ENCODE measurements at places on chromosomes 16 and 17.
A peak's percentile ranks its signal among the peaks of the same experiment; 100 is the strongest.

GRCh38 chr17:81142301-81143199 lies 22.8 kb upstream of the PVALEF start:
- DNase-seq, result peak; percentile 75

DNA sequence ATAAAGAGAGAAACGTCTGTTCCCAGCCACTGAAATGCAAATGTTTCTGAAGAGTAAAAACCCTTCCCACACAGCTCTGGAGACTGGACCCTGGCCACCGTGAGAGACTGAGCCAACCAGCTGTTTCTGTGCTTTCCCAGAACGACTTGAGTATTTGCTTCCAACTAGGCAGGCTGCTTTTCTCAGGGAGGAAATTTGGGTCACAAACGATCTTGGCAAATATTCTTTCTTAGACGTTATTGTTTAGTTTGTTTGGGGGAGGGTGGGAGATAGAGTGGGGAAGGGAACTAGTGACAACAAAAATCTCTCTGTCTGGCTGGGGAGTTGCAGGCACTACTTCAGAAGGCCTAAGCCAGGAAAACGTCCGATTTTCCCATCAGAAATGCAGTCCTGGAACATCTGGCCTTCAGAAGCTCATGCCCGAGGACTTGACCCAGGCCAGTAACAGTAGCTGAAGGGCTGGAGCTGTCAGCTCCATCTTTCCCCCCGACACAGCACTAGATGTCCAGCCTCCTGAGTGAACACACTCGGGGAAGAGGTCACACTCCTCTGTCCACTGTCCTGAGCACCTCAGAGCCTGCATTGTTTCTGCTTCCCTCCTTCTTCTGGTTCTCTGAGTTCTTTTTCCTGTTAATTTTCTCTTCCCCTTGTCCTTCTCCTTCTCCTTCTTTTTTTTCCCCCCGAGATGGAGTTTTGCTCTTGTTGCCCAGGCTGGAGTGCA lies 4.0 kb downstream of the CCDC92B start:
- DNase-seq, result no peak

DNA sequence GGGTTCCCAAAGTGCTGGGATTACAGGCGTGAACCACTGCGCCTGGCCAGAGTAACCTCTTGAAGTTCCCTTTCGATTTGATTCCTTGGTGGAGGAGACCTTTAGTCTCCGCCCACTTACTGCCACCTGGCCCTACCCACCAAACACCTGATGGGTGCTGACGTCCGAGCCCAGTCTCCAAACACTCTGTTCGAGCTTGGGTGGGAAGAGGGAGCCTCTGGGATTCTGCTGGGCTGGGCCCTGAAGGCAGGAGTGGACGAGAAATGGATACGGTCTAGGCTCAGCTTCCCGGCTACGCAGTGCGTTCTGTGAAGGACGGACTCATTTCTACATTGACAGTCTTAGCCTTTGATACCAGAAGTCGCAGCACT lies 870 bp upstream of the ITGA3 start:
- DNase-seq, result peak; percentile 84

DNA sequence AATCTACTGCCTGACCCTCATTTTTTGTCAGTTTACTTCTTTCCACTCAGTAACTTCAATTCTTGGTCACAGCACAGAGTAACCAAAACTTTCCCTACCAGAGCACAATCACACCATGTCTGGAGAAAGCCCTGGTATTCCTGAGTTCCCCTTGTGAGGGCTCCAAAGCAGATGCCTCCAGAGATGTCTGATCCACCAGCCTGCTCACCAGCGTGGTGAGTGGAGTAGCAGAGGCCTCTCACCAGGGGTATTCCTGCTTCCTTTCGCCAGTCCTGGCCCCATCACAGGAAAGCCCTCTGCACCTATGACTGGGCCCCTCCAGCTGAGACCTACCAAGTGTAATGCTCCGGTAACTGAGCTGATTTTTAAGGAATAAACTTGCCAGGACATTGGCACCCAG lies 205.4 kb upstream of the HS3ST3A1 start:
- no peak for DNase-seq

- DNase-seq, result no peak
Observed at GRCh38 chr16:58652741-58653140, 23.1 kb upstream of the CNOT1 start.

DNA sequence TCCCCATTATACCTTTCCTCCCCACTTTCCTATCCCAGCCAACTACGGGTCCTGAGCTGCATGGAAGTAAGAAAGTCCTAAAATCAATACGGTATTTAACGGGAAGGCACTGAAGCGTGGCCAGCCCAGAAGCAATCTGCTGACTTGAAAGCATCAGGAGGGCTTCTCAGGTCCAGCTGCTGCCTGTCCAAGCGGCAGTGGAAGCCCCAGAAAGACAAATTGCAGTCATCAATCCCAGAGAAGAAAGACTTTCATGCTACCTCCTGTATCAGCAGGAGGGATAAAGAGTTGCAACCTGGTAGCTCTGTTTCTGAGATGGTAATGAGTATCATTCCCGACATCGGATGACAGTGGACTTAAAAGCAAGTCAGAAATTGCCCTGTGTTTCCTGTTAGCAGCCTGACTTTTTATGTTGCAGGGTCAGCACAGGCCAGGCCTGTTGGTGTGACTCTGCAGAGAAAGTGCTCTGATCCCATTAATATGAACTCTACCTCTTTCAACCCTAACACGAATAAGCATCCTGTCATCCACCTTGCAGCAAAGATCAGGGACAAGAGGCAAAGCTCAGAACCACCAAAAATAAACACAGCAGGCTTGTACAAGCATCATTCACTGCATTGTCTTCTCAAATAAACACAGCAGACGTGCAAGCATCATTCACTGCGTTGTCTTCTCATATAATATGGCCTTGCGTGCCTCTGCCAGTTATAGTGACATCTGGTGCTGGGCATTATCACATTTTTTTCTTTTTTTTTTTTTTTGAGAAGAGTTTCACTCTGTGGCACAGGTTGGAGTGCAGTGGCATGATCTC lies 358.6 kb upstream of the CDH11 start:
- no peak for DNase-seq
